Activated T-helper 1 cell treated with anti-CD3 and anti-CD28 coated beads, Interleukin-2, amount 50 U/mL, for 16 hours (primary cell): ENCODE measurements at places on chromosomes 11 and 22.

GRCh38 chr22:28332410-28332809, 347.2 kb downstream of the TTC28 start:
- no peak for DNase-seq

DNA sequence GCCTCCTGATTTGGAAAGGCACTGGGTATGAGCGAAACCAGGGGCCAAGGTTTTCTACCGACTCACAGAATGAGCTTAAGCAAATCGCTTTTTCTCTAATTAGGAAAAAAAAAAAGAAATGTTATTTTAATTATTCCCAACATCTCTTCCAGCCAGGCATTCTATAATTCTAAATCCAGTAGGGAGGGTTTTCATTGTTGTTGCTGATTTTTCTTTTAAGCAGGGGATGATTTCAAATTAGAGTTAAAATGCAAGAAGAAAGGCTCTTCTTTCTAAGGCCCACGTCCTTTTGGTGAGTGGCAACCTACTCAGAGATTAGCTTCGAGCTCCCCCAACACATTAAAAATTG, 8.9 kb downstream of the MYH9 start:
- DNase-seq = no peak

GRCh38 chr11:1690167-1691025, 6.6 kb upstream of the KRTAP5-6 start:
- DNase-seq = no peak

DNA sequence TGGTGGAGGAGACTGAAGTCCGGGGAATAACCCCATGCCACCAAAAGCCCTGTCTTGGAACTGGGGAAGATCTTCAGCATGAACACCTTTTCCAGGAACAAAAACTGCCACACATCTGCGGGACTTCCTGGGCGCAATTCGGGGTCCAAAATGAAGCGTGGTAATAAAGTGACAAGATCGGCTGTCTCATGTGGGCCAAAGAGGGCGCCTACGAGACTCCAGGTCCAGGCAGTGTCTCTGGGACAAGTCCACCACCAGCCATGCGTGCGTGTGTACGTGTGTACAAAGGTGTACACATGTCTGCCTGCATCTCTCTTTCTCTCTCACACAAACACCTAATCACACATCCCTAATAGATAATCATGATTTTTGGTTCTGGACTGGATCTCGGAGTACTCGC, 8.9 kb upstream of the MYBPC3 start:
- no peak for DNase-seq

GRCh38 chr22:50490531-50491308, 4.1 kb downstream of the MIOX start:
- no peak for DNase-seq

- DNase-seq = no peak
These were observed 1374.2 kb downstream of the FAM181B start for GRCh38 chr11:81359476-81359875.

DNA sequence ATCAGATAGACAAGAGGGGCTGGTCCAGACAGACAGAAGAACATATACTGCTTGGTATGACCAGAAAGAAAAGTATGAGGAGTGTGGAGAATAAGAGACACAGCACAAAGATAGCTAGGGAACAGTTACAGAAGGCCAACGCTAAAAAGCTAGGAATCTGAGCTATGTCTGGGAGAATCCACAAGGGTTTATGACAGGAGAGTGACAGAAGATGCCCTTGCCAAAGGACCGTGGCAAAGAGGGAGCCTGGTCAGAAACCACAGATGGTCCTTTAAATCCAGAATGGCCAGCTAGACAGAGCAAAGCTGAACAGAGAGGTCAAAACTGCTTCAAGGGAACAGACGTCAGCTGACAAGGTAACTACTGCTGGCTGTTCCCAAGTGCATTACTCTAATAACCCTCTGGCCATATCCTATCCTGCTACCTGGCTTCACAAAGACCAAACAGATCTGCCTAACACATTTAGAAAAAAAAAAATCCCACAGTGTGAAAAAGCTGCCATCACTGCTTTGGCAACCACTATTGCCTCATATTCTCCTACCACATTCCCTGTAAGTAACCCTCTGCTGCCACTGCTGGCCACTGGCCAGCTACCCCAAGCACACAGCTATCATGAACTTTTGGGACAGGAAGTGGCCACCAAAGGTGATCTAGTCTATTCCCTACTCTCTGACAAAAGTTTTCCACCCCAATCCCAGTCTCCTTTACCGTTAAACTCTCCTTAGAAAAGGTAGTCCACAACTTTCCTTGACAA, 7.3 kb downstream of the SERGEF start:
- no peak for DNase-seq

- no peak for DNase-seq
These were observed 4.8 kb downstream of the POU2F3 start for GRCh38 chr11:120244476-120245365.

GRCh38 chr11:12223771-12224536, 113.6 kb downstream of the MICAL2 start:
- no peak for DNase-seq

- no peak for DNase-seq
These were observed 68.1 kb downstream of the GRIK4 start for GRCh38 chr11:120579611-120580031.
